ENCODE measurements at places on chromosomes 13 and 19. TPM values are rescaled to one million over a fixed set of nuclear protein-coding genes. Genes with fewer than 3 reads are reported as not detected.

The SIGLEC9 gene
- not detected for total RNA-seq

GRCh38 chr19:12163826-12164225, 930 bp downstream of the ZNF136 start:
- H3K27me3 ChIP-seq = no peaks in the 10 kb centered on the region
- H3K4me1 ChIP-seq = peaks cover 5% of the 10 kb centered on the region

GRCh38 chr19:29211562-29212355, 1.2 kb downstream of the UQCRFS1 start:
- peak; percentile 14 for DNase-seq
- H3K36me3 ChIP-seq = no peaks in the 10 kb centered on the region
- H3K4me3 ChIP-seq = peak overlapping the region; percentile 100
- no peaks in the 10 kb centered on the region for H3K27me3 ChIP-seq
- peak overlapping the region; percentile 98 for H3K27ac ChIP-seq
- H3K4me1 ChIP-seq = peaks cover 29% of the 10 kb centered on the region

DNA sequence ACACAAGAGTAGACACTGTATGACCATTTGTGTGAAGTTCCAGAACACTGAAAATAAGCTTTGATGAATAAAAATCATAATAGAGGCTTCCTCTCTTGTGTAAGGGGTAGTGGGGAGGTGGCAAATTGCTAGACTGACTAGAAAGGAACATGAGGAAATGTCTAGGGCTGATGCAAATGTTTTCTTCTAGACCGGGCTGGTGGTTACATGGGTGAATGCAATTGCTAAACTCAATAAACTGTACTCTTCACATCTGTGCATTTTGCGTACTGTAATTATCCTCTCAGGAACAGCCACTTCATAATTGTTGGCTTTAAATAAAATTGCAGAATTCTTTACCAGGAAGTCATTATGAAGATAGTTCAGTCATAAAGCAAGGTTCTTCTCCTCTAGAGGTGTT, 5.2 kb upstream of the KBTBD7 start:
- H3K4me3 ChIP-seq = no peak overlapping the region
- no peaks in the 10 kb centered on the region for H3K4me1 ChIP-seq
- H3K36me3 ChIP-seq = no peaks in the 10 kb centered on the region
- no peaks in the 10 kb centered on the region for H3K27me3 ChIP-seq
- no peak overlapping the region for H3K27ac ChIP-seq

- H3K4me1 ChIP-seq = peaks cover 22% of the 10 kb centered on the region
- no peak overlapping the region for H3K4me3 ChIP-seq
- H3K36me3 ChIP-seq = peaks cover 62% of the 10 kb centered on the region
- no peak overlapping the region for H3K27ac ChIP-seq
- no peaks in the 10 kb centered on the region for H3K27me3 ChIP-seq
Measured at GRCh38 chr19:47754206-47755064, 9.1 kb downstream of the NOP53 start.

The LGALS7 gene
- not detected for total RNA-seq

GRCh38 chr19:3345850-3346460, 20.4 kb upstream of the NFIC start:
- no peak overlapping the region for H3K4me3 ChIP-seq
- peaks cover 36% of the 10 kb centered on the region for H3K4me1 ChIP-seq
- no peaks in the 10 kb centered on the region for H3K27me3 ChIP-seq
- no peak for DNase-seq

- H3K36me3 ChIP-seq = no peaks in the 10 kb centered on the region
- no peak for DNase-seq
Measured at GRCh38 chr13:85825454-85825853, 26.2 kb upstream of the SLITRK6 start.

DNA sequence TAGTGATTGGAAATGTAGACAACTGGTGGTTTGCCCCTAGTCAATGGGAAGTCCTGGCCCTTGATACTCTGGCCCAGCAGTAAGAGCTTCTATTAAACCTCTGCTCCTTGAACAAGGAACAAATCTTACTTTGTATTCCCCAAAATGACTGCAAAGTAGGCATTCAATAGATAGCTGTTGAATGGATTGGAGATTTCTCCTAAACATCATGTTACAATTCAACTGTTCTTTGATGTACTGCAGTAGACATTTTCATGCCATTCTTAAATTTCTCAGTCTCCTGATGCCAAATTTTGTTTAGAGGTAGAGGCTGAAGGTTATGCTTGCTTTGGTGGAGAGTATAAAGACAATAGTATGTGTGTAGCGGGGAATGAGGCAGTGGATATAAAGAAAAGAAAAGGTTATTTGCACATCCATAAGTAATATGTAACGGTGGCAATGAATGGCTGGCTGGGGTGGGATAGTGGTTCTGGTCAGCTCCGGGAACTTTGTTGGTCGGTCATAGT, 12.8 kb downstream of the MIR17HG start:
- DNase-seq = no peak
- H3K27me3 ChIP-seq = no peaks in the 10 kb centered on the region
- no peaks in the 10 kb centered on the region for H3K36me3 ChIP-seq
- no peak overlapping the region for H3K4me3 ChIP-seq
- H3K4me1 ChIP-seq = no peaks in the 10 kb centered on the region

DNA sequence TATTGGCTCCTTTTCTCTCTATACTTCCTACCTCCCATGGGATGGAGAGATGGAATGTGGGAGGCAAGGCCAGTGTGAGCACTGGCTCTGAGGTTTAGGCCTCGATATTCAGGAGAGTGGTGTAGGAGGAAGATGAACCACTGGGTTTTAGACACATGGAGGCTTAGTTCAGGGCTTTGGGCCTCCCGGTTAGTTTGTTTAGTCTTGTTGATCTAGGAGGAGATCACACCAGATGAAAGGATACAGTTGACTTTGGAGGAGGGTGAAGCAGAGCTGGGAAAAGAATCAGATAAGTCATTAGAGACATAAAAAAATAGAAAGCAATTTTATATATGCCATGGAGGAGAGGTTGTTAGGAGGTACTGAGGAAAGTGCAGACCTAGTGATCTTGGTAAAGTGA, 30.9 kb downstream of the RNASEH2B start:
- no peak overlapping the region for H3K4me3 ChIP-seq
- DNase-seq = no peak
- H3K36me3 ChIP-seq = no peaks in the 10 kb centered on the region

- DNase-seq = no peak
- no peak overlapping the region for H3K4me3 ChIP-seq
- no peaks in the 10 kb centered on the region for H3K36me3 ChIP-seq
- H3K4me1 ChIP-seq = no peaks in the 10 kb centered on the region
- no peaks in the 10 kb centered on the region for H3K27me3 ChIP-seq
Measured at GRCh38 chr13:20616059-20616797, 49.3 kb downstream of the IFT88 start.

The SIX5 gene
- total RNA-seq = 7.9 TPM

DNA sequence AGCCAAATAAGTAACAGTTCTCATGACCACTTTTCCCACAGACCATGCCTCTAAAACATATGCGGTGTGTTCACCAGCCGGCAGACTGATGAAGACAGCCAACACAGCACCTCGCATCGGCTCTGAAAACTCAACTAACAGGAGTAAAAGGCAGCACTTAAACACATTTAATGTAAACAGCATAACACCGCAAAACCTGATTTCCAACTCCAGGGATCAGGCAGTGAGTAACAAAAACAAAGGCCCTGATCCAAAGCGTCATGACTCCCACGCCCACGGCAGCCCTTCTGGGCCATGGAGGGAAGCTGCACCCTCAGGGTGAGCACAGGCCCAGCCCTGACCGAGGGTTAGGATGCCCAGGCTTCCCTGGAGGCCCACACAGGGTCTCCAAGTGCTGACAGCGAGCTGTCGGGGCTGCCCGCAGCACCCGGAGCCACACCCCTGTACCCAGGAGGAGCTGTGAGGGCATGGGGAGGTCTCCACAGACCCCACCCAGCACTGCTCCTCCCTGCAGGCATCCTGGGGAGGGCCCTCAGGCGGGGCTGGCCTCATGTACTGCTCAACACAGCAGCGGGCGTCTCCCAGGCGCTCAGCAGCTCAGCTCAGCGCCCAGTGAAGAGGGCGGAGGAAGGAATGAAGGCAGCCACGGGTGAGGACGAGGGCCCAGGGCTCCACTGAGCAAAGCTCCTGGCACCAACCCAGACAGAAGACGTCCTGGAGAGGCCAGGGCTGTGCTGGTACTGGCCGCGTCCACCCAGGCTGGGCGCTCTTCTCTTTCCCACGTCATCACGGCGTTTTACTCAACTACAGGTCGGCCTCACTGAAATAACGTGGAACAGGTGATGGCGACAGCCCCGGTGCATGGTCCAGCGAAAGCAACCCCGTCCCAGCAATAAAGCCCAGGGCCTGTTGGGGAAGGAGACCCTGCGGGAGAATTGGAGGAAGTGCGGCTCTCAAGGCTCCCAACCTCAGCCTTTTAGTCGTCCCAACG, 53.7 kb downstream of the RASA3 start:
- peak; percentile 63 for DNase-seq
- H3K4me1 ChIP-seq = peaks cover 18% of the 10 kb centered on the region
- H3K4me3 ChIP-seq = no peak overlapping the region
